GM12892 (cell line): ENCODE measurements at places on chromosomes 2 and 18.
A peak's percentile ranks its signal among the peaks of the same experiment; 100 is the strongest.

DNA sequence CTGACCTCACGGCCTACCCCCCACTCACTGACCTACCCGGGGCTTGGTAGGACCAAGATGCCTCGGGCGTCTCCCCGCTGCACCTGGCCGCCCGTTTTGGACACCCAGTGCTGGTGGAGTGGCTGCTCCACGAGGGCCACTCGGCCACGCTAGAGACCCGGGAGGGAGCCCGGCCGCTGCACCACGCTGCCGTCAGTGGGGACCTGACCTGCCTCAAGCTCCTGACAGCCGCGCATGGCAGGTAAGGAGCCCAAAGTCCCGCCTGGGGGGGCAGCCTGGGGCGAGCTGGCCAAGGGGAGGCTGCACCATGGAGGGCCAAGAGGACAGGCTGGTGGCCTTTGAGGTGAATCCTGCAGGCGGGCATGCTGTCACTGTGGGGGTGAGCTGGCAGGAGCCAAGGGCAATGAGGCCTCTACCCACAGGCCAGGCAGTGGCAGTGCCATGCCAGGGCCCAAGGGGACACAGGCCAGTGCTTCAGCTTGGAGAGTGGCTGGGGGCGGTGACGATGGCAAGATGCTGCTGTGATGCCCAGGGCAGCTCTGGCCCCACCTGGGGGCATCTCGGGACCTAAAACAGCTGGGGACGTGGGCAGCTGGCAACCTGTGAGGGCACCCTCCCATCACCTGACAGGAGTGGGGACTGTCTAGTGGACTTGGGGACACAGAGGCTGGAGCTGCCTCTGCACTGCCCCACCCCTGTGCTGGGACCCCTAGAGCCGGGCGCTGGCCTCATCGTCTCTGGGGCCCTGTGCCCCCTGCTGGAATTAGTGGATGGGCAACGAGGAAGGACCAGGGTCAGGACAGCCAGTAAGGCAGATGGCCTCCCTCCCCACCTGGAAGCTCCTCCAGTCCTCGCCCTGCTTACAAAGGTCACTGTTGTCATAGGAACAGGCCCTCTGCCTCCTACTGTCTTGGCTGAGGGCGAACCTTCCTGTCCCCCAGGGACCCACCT lies 2.0 kb downstream of the ESPNL start:
- no peak for DNase-seq

GRCh38 chr2:164430166-164430783 lies 191.0 kb downstream of the GRB14 start:
- no peak for DNase-seq

- peak; percentile 93 for DNase-seq
These were observed at the start of gene EGR4 for GRCh38 chr2:73293534-73294171. EGR4 (minus strand) TSS chr2:73293548; CDS start chr2:73293317, 231 bp downstream.

DNA sequence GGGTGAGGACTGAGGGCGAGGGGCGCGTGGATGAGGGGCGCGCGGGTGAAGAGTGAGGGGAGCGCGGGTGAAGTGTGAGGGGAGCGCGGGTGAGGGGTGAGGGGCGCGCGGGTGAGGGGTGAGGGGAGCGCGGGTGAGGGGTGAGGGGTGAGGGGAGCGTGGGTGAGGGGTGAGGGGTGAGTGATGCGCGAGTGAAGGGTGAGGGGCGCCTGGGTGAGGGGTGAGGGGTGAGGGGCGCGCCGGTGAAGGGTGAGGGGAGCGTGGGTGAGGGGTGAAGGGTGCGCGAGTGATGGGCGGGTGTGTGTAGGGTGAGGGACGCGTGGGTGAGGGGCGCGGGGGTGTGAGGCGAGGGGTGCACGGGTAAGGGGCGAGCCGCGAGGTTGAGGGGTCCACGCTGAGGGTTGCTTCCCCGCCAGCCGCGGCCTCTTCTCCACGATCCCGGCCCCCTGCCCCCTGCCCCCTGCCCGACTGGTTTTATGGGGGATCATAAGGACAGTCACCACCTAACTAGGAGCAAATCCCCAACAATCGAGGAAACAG lies 1.1 kb upstream of the SLC66A2 start:
- DNase-seq = no peak

DNA sequence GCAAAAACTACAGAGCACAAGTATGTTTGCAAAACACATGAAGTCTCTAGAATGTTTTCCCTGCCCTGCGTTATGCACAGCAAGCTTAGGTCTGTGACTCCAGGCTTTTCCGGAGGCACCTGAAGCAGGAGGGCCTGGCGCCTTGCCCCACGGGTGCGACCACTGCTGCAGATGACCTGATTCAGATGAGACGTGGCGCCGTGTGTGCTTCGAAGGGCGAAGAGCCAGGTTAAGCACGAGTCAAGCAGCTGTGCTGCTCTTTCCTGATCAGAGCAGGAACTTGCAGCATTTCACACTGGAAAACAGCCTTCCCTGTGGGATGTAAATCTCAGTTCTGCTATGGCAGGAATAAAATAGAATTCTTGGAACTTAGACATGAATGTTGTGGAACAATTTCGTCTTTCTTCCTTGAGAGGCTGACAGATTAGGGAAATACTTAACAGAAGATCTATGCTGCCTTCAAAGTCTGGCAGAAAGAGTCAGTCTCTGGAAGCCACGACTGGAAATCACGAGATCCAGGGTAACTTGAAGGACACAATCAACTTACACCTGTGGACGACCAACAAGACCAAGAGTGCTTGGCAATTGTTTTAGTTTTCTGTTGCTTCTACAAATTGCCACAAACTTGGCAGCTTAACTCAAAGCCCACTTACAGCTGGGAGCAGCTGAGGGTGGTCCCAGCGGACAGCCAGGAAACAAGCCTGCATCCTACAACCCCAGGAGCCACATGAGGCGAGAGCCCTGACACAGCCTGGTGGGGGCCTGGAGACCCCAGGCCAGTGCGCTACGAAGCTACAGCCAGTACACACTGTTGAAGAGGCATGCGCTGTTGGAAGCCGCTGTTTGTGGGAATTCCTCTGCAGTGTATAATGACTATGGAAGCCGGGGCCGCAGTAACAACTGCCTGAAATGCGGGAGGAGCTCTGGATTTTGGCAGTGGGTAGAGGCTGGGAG lies 42.9 kb downstream of the EIPR1 start:
- no peak for DNase-seq

DNA sequence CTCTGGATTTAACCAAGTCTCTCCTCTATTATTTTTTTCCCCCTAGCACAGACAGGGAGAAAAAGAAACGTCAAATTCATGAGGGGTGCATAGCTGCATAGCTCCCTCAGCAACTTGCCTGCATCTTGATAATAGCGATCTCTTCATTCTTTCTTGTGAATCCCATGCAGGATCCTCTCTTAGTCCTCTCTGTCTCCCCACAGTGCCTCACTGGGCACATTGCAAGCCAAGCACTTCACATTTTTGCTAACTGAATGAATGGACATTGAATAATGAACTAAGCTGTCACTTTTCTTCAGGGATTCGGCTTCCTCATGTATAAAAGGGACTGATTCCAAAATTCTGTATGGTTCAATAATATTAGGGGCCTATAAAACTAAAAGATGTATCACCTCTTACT lies 2.9 kb upstream of the EPB41L3 start:
- DNase-seq = no peak

DNA sequence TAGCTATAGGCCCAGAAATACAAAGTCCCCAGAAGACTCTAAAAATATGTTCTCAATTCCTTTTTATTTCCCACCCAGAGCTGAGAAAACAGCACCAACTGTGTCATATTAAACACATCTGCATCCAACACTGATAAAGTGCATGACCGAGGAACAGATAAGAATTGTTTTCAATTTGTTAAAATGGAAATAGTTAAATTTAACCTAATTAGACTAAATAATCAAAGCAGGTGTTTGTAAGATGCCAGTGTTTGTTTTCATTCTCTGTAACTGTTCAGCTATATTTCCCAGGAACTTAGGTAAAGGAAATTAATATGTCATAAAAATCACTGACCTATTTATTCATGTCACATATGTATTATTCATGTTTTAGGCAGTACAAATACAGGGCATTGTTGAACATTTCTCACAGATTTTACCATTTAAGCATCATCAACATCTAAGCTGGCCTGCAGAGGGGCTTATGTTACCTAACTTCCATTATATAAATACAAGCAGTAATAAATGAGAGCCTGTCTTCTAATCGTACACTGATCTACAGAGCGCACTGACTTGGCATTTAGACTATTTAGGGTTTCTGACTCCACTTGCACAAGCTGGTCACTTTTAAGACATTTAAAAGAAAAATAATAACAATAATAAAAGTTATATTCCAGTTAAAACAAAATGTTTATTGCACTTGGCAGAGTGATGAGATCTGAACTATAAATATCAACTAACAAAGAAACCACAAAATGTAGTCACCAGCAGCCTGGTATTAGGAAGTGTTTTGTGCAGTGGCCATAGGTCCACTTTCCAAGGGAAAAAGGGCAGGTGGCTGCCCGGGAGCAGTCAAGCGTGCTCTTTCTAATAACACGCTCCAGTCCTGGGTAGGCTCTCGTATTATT lies 86.6 kb upstream of the ZFP36L2 start:
- DNase-seq = no peak

DNA sequence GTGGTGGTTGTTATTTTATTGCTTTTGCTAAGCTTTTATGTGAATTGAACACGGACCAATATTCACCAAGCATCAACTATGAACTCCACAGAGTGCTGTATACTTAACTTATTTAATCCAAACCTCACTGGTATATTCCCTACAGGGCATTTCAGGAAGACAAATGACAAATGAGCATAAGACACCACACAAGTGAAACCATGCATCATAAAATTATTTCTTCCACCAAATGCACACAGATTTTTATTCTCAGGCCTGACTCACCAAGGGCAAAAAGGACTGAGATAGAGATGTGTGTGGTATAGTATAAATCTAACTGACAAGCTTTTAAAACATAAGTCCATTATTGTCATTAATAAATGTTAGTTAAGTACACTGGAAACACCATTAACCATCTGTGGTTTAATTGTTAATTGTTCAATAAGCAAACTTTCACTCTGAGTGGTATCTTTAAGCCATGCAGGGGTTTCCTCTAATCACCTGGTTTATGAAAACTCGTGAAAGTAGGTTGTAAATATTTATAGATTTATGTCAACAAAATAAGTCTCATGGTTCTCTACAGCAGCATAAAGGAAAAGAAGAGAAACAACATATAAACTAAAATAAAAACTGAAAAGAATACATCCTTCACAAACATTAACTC lies 77.6 kb upstream of the CRIM1 start:
- no peak for DNase-seq

GRCh38 chr2:65877331-65878010 lies 445.1 kb upstream of the SPRED2 start:
- no peak for DNase-seq

DNA sequence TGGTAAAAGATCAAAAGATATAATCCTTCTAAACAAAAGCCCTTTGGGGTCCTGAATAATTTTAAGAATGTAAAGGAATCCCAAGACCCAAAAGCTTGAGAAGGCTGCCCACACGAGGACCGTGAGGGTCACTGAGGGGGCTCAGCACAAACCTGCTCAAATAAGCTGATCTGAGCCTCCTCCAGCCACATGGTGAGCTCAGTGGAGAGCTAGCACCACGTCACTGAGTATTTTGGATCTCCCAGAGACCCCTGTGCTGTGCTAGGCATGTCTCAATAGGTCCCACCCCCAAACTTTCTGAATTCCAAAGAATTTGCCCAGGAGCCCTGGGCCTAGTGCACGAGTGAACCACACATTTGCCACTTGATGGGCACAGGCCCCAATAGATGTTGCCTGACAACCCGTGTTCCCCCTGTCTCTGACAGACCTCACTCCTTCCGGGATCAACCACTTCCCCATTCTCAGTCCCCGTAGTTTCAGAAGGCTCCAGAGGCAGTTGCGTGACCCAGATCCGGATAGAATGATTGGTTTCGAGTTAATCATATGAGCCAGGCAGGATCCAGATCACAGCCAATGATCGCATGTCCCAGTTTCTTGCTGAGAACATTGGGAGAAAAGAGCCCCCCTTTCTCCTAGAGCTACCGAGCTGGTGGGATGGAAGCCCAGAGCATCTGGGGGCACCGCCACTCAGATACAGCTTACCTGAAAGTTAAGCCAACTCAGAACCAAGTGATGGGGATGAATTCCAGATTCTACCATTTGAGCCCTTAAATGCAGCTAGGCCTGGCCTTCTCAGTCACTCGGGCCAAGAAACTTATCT lies 203.8 kb downstream of the TNS1 start:
- DNase-seq = peak; percentile 4

DNA sequence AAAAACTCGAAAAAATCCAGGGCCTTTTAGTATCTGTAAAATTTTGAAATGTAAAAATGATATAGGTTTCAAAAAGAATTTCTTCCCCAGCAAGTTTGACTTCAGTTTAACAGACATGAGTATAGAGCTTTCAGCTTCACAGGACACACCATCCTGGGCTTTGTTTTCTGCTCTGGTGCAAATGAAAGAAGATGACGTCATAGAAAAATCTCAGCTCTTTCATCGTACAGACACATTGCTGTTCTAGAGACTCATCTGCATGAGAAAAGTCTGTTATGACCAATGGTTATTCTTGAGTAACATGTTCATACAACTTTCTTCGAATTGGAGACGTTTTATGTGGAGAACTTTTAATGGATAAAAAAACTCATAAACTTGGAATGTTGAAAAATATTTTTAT lies 111.7 kb upstream of the DYNAP start:
- DNase-seq = no peak

DNA sequence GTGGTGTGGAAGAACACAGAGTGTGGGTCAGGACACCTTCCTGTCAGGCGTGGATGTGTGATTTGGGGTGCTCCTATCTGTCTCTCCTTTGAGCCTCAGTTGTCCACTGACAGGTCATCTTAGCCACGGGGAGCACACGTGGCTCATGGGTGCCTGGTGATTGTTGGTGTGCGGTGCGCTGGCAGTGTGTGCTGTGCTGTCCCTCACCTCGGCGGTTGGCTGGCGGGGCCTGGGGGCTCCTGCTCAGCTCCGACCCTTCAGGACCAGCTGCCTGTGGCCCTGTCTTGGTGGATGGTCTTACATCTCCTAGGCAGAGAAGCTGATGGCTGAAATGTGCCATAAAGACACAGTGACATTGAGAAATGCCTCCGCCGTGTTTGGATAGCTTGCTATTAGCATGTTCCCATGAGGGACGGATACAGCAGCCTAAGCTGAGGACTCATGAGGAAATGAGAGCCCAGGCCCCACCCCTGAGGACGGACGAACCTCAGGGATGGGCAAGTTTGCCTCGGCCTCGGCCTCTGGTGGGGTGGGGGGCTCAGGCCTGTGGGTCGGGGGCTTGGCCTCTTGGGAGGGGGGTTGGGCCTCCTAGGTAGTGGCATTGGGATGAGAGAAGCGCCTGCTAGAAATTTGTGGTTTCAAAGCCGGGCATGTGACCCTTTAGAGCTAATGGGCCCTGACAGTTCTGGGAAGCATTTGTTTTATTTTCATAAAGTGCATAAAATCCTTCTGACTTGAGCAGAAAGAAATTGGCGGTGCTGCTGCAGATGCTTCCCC lies 20.3 kb upstream of the ASB1 start:
- DNase-seq = no peak

GRCh38 chr2:37168217-37168981 lies 11.6 kb upstream of the EIF2AK2 start:
- peak; percentile 58 for DNase-seq
